Upper lobe of right lung (tissue), 1 donor: ENCODE measurements at places on chromosomes 7 and 10. TPM values are rescaled to one million over a fixed set of nuclear protein-coding genes. Genes with fewer than 3 reads are reported as not detected.

TMEM229A gene
- total RNA-seq = not detected

CPN1 gene
- total RNA-seq = not detected

- peaks cover 21% of the 10 kb centered on the region for H3K36me3 ChIP-seq
- no peaks in the 10 kb centered on the region for H3K27me3 ChIP-seq
- peaks cover 22% of the 10 kb centered on the region for H3K4me1 ChIP-seq
Observed at GRCh38 chr7:150323682-150324372, 482 bp upstream of the ACTR3C start.

DNA sequence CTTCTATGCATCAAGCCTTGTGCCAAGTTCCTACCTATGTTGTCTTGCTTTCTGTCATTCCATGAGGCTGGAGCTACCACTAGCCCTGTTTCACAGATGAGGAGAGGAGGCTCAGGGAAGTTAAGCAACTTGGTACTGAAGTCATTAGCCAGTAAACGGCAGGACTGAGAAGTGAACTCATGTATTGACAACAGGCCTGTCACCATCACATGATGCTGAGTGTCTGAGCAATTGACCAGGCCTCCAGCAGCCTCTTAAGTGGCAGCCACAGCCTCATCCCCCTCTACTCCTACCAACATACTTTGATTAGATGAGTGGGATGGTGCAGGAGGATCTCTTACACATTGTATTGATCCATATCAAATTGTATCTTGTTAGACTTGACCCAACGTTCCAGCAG, 317.6 kb downstream of the GRID1 start:
- H3K27me3 ChIP-seq = no peaks in the 10 kb centered on the region
- no peak overlapping the region for H3K4me3 ChIP-seq
- no peaks in the 10 kb centered on the region for H3K4me1 ChIP-seq
- H3K36me3 ChIP-seq = no peaks in the 10 kb centered on the region

GRCh38 chr10:9331583-9332008, 1277.1 kb downstream of the GATA3 start:
- peaks cover 6% of the 10 kb centered on the region for H3K27me3 ChIP-seq
- no peak for DNase-seq
- H3K4me1 ChIP-seq = no peaks in the 10 kb centered on the region
- no peaks in the 10 kb centered on the region for H3K36me3 ChIP-seq
